GM12878 (cell line): ENCODE measurements at places on chromosomes 3 and 15.
A peak's percentile ranks its signal among the peaks of the same experiment; 100 is the strongest.

- no peak for DNase-seq
Observed at GRCh38 chr15:82894971-82895520, 57.5 kb downstream of the HOMER2 start.

GRCh38 chr3:46453526-46454208 lies 11.0 kb downstream of the LTF start:
- no peak for DNase-seq

DNA sequence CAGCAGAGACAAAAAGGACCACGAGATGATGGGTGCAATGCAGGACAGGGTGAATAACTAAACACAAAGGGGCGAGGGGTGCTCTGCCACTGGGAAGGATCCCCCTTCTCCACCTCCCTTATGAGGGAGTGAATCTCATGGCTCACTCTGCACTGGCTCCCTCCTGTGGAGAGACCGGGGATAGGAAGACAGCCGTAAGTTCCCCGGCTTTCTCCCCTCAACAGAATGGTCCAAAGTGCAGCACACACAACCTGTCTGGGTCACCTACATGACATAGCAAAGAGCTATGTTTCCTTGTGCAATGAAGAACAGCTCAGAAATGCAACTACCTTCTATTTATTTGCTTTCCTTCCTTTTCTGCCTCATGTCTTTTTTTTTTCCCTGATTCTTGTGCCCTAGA lies 7.8 kb upstream of the ACSBG1 start:
- DNase-seq, result no peak

GRCh38 chr3:191296041-191296541 lies 33.1 kb upstream of the CCDC50 start:
- DNase-seq, result peak; percentile 88

- peak; percentile 58 for DNase-seq
Observed at GRCh38 chr3:19559724-19560442, 374.1 kb downstream of the EFHB start.

- no peak for DNase-seq
Observed at GRCh38 chr3:35338186-35338585, 301.1 kb upstream of the ARPP21 start.

GRCh38 chr15:70133781-70134421 lies 36.2 kb upstream of the TLE3 start:
- no peak for DNase-seq

DNA sequence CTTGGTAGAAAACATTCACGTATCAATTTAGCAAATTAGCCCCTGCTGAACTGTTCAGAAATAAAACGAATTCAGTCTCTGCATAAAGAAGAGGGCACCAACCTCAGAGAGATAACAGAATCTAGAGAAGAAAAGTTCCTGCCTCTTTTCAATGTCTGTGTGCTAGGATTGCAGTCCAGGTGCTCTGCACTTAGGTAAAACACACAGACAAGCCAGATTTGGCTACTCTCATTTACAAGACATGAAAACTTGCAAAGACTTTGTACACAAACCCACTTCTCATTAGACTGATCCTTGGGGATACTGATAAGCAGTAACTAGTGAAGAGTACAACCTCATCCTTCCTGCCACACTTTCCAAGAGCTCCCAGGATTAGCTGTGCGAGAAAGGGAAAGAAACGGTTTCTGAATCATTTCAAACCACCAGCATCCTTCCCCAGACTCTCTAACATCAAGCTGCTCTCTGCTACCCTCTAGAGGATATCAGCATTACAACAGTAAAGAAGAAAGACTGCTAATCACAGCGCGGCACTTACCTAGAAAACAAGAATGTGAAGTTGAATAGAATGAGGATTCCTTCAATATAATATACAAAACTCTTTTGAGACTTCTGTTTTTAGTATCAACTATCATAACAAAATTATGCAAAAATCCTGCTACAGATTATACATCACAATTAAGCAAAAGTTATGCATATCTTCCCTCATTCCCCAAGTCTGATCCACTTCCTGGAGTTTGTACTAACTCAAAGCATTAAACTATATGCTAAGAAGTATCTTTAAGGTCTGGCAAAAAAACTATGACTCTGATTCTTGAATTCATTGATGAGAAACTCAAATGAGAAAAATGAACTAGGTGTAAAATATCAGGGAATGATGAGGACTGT lies 306.4 kb downstream of the MAGI1 start:
- DNase-seq, result peak; percentile 3

GRCh38 chr3:137768361-137769321 lies 4.5 kb downstream of the SOX14 start:
- DNase-seq, result no peak

DNA sequence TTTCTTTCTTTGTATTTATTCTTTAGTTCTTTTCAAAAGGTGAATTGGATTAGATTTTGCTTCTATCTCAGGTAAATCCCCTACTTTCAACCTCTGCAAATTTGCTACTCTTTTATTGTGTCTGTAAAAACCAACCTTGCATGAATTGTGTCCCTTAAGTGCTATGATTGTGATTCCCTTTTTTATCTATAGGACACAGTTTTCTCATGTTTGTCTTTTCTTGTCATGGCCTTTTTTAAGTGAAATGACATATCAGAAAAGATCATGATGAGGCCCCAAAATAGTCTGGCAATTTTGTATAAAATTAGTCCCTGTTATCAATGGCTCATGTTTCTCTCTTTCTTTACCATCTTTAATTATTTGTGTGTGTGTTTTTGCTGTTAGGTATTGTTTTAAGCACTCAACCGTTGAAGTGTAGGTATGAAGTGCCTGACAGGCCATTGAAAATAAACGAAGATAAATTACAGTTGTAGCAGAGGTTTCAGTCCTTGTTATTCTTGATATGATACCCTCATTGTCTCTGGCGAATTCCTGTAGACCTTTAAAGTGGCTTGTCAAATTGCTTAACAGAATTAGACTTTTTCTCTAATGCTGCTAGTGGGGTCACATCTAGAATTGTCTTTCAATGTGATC lies 184.3 kb downstream of the UBE2E2 start:
- DNase-seq, result no peak

DNA sequence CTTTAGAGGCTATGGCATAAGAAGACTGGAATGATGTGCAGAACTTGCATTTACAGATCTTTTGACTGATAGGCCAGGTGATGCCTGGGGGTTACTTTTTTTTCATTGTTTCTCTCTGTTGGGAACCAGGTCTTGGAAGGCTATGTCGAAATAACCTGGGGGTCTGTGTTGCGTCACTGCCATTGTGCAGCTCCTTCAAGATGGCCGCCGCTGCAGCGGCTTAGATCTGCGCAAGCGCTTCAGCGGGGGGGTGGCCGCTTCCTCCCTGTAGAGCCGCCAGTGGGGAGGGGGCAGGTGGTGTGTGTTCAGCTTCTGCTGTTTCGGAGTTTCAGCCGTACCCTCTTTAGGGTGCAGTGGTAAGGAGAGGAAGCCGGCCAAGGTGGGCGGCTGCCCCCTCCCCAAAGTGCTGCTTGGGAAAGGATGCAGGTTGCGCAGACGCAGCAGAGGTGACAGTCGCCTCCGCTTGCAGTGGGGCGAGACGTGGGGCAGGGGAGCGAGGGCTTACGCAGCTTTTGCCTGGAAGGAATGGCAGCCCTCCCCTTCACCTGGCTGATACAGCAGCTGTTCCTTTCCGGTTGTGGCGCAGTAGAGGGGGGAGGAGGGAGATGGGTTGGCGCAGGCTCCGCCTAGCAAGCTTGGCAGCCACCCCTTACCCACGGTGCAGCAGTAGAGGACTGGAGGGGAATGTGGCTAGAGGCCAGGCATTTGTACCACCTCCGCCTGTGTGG lies 1.5 kb downstream of the SNRPN start:
- DNase-seq, result peak; percentile 57

GRCh38 chr3:14640157-14640562 lies 11.4 kb upstream of the CCDC174 start:
- no peak for DNase-seq

DNA sequence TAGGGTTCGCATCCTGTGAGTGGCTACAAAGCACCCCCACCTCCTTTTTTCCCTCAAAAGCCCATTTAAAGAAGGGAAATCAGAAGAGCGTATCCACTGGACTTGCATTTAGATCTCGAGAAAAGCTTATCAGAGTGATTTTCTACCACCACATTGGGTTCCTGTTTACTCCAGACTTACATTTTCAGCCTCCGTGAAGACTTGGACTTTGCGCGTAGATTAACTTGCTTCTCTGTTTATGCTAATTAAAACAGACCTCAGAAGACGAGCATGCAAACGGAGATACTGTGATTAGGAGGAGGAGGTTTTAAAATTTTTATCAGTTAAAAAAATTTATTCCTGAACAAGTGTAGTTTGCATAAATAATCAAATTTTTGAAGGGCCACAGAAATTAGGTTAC lies 115.7 kb downstream of the AKAP13 start:
- DNase-seq, result no peak

- DNase-seq, result no peak
Observed at GRCh38 chr15:33310481-33311311, at the start of gene RYR3. RYR3 (plus strand) TSS chr15:33310967; CDS start chr15:33311046, 79 bp downstream.

GRCh38 chr3:72129501-72130094 lies 344.6 kb upstream of the PROK2 start:
- DNase-seq, result no peak

DNA sequence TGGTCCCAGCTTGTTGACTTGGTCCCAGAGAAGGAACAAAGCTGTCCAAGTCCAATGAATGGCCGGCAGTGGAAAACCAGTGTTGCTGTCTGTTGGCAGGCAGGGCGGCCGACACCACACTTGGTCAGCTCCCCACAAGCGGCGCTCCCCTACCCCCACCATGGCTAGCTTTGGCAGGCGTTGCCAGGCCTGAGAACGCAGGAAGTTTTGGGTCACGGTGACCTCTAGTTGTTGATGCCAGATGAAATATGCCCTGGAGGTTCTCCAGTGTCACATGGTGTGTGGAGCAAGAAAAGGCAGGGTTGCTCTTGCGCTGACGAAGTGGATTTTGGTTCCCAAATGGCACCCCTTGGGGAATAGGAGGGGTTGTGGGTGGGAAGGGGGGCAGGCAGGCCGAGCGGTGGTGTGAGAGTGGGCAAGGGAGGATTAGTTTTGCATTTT lies 72.7 kb upstream of the TPRG1 start:
- no peak for DNase-seq

DNA sequence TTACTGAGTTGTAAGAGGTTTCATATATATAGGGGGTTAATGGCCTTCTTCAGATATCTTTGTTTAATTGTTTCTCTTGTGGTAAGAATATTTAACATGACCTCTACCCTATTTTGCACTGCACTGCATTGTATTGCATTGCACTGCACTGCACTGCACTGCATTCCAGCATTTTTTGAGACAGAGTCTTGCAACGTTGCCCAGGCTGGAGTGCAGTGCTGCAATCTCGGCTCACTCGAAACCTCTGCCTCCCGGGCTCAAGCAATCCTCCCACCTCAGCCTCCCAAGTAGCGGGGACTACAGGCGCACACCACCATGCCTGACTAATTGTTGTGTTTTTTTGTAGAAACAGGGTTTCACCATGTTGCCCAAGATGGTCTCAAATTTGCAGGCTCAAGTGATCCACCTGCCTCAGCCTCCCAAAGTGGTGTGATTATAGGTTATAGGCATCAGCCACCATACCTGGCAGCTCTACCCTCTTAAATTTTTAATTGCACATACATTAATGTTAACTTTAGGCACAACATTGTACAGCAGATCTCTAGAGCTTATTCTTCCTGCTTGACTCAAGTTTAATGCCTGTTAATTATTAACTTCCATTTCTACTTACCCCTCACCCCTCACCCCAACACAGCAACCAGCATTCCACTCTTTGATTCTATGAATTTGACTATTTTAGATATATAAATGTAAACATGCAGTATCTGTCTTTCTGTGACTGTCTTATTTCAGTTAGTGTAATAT lies 38.4 kb downstream of the NEDD4 start:
- no peak for DNase-seq

GRCh38 chr3:149605902-149606301 lies 51.9 kb downstream of the WWTR1 start:
- no peak for DNase-seq

- DNase-seq, result no peak
Observed at GRCh38 chr3:63912768-63913588, 795 bp upstream of the SCAANT1 start.

GRCh38 chr3:187951452-187952190 lies 202.3 kb upstream of the LPP start:
- DNase-seq, result no peak

DNA sequence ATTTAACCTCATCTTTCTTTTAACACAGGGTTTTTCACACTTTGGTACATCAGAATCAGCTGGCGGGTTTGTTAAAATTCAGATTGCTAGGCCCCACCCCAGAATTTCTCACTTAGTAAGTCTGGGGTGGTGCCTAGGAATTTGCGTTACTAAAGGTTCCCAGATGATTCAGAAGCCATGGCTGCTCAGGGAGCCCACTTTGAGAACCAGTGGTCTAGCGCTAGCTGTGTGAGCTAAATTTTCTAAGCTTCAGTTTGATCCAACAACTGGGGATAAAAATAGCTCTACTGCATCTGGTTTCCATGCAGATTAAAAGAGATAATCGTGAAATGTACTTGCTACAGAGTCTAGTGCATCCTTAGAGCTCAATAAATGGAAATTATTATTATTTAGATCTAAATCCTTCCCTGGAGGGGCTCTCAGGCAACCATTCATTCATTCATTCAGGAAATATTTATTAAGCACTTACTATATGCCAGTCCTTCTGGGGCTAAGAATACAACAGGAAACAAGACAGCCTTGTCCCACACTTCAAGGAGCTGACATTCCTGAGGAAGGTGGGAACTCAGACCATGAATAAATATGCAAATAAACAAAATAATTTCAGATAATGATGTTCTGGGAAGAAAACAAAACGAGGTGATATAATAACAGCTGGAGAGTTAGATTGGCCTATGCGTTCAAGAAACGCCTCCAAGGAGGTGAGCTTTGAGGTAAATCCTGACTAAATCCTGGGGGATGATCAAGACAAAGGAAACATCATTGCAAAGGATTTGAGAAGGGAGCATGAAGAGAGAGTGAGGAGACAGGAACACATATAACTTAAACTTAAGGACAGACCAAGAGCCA lies 3.9 kb upstream of the CIDEC start:
- DNase-seq, result no peak

- DNase-seq, result no peak
Observed at GRCh38 chr3:42701371-42702065, 1.1 kb downstream of the HHATL start.

DNA sequence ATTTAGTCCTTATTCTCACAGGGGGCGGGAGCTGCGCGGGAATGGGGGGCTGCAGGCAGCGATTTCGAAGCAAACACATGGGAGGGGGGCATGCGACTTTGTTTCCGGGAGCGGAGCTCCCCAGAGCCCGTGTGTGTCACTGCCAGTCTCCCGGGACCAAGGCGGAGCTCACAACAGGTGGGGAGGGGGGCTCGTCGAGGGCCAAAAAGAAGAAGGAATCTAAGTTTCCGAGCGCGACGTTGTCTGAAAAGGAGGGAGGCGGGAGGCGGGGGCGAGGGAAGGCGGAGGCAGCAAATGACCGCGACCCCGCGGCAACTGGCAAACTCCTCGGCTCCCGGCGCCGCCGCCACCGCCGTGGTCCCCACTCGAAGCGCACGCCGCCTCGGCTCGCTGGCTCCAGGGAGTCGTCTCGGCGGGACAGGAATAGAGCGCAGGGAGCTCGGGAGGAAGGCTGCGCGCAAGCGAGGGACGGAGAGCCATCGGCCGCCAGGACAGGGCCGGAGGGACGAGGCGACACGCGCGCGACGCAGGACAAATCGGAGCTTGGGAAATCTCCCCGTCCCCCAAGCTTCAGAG lies 1.4 kb downstream of the FOXP1 start:
- DNase-seq, result no peak

- no peak for DNase-seq
Observed at GRCh38 chr3:191972714-191973398, 511.9 kb downstream of the PYDC2 start.
